ENCODE measurements at places on chromosomes 3 and 15.

DNA sequence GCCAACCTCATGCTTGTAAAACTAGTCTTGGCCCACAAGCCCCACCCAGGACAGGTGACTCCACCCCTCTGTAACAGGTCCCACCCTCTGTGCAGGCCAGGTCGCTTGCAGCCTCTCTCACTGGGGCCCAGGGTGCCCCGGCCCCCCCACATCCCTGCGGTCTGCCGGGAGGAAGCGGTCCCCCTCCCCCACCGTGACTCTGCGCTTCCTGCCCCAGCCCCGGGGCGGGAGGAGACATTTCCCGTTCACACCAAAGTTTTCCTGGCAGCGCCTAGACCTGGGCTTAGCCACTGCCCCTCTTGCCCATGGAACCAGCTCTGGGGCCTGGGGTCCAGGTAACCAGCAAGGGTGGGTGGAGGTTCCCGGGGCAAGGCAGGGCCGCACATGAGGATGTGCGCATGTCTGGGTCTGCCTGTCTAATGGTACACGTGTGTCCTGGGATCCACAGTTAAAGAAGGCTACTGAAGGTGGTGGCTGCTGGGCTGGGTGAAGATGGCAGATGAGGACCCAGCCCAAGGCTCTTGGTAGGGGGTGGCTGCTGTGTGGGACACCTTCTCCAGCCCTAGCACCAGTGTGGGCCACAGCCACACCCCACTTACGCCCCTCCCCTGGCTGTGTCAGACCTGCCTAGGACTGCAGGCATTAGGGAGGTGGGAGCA lies 8.4 kb downstream of the NBEAL2 start:
- DNase-seq = peak; percentile 68

GRCh38 chr15:45121020-45121419 lies 6.9 kb downstream of the DUOXA2 start:
- DNase-seq = no peak

DNA sequence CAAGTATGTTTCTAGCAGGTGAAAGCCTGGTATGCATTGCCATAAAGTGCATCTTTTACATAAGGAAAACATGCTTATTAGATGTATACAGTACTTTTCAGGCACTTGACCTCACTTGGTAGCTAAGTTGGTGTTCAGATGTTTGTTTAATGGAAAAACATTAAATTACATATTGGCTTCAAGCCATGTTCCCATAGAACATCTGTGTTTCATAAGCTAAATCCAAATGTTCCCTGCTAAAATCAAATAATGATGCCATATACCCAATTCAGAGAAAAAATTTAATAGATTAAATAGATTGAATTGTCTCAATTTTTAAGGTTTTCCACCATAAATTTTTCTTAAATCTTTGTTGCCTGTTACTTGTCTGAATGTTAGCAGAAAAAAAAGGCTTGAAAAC lies 19.1 kb upstream of the RPL22L1 start:
- no peak for DNase-seq

DNA sequence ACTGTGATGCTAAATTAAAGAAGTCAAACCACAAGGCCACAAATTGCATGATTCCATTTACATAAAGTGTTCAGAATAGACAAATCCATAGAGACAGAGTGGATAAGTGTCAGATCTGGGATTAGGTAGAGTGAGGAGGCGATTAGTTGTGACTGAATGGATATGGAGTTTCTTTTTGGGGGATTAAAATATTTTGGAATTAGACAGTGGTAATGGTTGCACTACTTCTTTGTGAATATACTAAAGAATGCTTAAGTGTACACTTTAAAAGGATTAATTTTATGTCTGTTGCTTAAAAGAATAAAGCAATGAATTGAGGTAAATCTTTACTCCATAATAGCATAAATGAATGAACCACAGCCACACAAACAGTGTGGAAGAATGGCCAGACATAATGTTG lies 175.5 kb upstream of the CADM2 start:
- DNase-seq = no peak

- no peak for DNase-seq
Measured at GRCh38 chr3:184954251-184954650, 142.3 kb downstream of the VPS8 start.

DNA sequence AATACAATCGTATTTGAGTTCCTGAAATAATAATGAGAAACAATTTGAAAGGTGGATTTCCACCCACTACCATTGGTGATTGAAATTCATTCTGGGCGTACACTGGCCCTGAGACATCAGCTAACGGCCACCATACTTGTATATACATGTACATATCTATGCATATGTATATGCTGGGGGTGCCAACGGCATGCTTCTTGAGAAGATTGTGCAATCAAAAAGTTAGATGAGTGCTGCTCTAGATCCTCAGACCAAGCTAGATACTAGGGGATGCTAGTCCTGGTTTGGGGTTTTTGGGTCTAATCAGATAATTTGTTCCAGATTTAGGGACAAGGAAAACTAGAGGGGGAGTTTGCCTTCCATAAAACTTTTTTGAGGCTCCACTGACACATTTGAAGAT lies 2.9 kb downstream of the TMEM40 start:
- DNase-seq = no peak

GRCh38 chr3:14169435-14169834 lies 9.0 kb downstream of the XPC start:
- DNase-seq = no peak

- no peak for DNase-seq
Measured at GRCh38 chr15:65580287-65580686, 30.6 kb downstream of the INTS14 start.

- DNase-seq = peak; percentile 40
Measured at GRCh38 chr3:109685084-109686079, 348.0 kb upstream of the DPPA4 start.

- DNase-seq = no peak
Measured at GRCh38 chr3:96449803-96450202, 364.6 kb upstream of the EPHA6 start.

DNA sequence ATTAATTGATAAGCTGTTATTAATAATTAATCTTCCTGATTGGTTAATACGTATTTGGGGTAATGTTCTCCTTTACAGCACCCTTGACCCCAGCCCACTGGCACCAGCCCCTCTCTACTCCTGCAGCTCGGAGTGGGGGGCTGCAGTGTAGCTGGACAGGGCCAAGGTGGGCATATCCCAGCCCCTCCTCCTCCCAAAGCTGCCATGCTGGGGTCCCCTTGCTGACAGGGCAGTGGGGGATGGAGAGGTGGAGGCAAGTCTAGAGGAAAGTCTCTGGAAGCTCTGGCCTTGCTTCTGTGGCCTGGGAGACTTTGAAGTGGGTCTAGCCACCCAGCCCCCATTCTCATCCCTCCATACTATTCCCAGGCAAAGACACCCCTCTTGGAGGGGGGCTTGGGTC lies 35.8 kb downstream of the HCN4 start:
- DNase-seq = no peak

DNA sequence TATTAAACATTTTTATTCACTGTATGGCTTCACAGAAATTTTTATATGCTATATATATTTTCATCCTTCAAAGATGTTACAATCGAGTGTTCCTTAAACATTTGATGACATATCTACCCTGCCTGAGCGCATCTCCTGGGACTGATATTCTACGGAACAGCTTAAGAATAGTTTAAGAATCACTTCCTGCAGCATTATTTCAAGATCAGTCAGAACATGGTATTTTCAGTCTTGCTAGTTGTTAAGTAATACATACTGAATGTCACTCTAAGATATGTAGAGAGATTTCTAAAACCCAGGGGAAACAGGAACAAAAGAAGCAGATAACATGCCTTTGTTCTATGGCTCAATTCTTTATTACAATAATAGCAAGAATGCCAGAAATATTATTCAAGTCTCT lies 8.7 kb downstream of the COL8A1 start:
- no peak for DNase-seq

GRCh38 chr3:194450341-194450740 lies 36.5 kb downstream of the ATP13A3 start:
- no peak for DNase-seq

DNA sequence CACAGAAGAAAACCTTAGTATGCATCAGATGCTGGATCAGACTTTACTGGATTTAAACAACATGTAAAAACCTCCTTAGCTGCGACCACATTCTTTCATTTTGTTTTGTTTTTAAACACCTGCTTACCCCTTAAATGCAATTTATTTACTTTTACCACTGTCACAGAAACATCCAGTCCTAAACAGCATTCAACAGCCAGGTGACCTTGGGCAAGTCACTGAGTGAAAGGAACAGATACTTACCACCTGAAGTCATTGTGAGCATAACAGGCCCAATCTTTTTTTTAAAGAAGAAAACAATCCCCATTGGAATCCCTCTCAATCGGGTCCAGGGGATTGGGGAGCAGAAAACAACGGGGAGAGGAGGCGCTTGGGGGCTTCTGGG lies 390 bp downstream of the STARD5 start:
- DNase-seq = no peak

- no peak for DNase-seq
Measured at GRCh38 chr15:87300146-87300545, 956.4 kb downstream of the NTRK3 start.

DNA sequence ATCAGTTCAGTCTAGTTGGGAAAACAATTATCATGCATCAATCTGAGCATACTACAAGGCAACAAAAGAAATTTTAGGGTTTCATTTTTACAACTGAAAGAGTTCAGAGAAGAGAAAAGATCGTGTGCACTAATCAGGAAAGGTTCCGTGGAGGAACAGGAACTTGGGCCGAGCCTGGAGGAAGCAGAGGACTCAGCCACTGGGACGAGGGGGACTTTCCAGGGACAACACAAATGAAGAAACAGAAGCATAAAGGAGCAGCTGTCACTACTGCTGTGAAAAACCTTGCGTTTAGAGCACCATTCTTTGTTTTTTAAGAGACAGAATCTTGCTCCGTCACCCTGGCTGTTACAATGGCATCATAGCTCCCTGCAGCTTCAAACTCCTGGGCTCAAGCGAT lies 60.5 kb downstream of the MYO1E start:
- no peak for DNase-seq

- peak; percentile 76 for DNase-seq
Measured at GRCh38 chr3:188631291-188632010, 477.5 kb downstream of the LPP start.

DNA sequence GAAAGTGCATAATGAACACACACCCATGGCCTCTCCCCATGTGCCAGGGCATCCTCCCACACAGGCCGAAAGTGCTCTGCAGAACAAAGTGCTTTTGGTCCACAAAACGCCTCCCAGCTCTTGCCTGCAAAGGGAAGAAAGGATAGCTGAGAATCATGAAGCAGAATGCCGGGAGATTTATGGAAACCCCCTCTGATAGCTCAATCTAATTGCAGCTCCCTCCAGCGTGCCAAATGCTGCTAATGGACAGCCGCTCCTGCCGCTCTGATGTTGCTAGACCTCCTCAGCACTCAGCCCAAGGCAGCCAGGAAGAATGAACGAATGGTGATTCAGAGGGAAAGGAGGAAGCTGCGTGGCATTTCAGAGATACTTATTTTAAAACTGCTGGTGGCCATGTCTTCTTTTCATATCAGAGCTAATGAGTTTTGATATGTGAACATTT lies 145.3 kb downstream of the TJP1 start:
- DNase-seq = no peak

DNA sequence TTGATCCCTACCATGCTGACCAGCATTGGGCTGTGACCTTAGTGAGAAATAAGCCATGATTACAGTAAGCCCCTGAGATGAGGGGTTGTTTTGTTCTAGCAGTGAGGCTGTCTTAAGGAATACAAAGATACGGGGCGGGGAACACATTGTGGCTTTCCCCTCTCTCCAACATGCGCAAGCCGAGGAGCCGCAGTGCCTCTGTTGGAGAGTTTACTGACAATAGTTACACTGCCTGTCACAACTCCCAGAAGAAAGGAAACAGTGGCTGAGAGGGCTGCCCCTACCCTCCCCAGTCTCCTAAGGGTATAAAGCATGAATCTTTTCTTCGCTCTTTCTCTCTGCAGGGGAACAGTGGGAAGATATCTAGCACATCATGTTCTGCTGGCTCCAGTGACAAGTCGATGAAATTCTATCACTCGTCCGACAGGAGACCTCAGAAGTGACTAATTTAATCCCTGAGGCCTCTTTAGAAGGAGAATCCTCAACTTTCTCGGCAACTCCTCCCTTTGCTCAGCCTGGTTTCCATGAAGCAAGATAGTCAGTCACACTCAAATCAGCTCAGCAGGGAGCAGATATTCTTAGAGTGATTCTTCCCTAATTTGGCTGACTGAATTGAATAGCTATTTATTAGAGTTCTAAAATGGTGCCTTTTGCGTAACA lies 409.0 kb upstream of the PROK2 start:
- no peak for DNase-seq

GRCh38 chr3:186825872-186826409 lies 16.6 kb upstream of the ADIPOQ start:
- no peak for DNase-seq

GRCh38 chr3:172089250-172089649 lies 49.9 kb downstream of the FNDC3B start:
- no peak for DNase-seq

DNA sequence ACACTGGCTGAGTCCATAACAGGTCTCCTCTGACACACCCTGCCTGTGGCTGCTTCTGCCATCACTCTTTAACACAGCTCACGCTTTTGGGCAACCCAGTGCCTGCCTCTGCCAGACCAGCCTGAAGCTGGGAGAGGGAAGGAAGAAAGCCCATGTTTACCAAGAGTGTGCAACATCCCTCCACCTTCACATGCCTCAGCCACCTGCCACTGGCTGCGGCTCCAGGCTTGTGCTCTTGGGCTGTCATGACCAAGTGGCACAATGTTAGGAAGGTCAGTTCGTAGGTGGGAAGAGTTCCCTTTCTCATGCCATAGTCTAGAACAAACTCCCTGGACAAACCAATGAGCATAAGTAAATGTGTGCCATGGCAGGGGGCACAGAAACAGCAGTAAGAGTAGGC lies 20.3 kb downstream of the STIMATE start:
- no peak for DNase-seq

DNA sequence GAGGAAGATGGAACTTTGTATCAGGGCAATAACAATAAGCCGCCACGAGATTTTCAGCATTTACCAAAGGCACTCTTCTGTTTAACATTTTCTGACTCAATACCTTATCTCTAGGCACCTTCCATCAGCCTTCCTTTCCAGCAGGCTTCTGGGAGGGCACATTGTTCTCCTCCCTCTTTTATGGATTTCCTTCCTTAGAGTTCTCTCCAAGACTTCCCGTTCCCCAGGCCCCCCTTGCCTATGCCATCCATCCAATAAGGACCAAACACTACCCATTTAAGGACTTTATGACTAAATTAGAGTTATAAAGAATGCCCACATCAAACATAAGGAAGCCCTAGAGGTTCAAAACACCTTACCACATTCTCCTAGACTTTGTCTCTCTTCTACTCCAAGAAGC lies 71.0 kb upstream of the ACP3 start:
- no peak for DNase-seq
